ENCODE measurements at places on chromosomes 3 and 15.

GRCh38 chr3:50575372-50575771, 6.0 kb downstream of the HEMK1 start:
- no peak for DNase-seq

- no peak for DNase-seq
These were observed 63.1 kb downstream of the SPSB4 start for GRCh38 chr3:141114179-141114745.

GRCh38 chr3:73773233-73773632, 148.5 kb upstream of the PDZRN3 start:
- no peak for DNase-seq

GRCh38 chr3:107942244-107942643, 148.6 kb downstream of the CD47 start:
- DNase-seq = no peak

DNA sequence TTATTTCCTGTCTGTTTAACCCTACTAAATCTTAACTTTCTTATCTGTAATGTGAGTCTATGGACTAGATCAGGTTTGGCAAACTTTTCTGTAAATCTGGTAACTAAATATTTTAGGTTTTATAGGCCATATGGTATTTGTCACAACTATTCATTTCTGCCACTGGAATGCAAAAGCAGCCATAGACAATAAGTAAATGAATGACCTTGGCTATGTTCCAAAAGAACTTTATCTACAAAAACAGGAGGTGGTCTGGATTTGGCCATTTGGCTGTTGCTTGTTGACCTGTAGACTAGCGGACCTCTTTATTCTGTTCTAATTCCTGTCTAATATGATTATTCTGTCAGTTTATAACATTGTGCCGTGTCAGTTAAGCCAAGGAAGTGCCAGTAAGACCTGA, 314.2 kb downstream of the LPP start:
- no peak for DNase-seq

GRCh38 chr3:15997274-15997943, 177.1 kb upstream of the GALNT15 start:
- DNase-seq = no peak

GRCh38 chr15:61403884-61404283, 174.8 kb upstream of the RORA start:
- DNase-seq = no peak

- DNase-seq = no peak
These were observed 89.4 kb downstream of the FOXB1 start for GRCh38 chr15:60093273-60094067.

GRCh38 chr3:94115482-94115881, 52.6 kb downstream of the NSUN3 start:
- DNase-seq = no peak

GRCh38 chr3:156646958-156647357, 27.4 kb upstream of the TIPARP start:
- no peak for DNase-seq

- no peak for DNase-seq
These were observed 50.7 kb downstream of the XYLB start for GRCh38 chr3:38397320-38397719.

GRCh38 chr3:69716119-69716518, 23.1 kb upstream of the MITF start:
- no peak for DNase-seq

DNA sequence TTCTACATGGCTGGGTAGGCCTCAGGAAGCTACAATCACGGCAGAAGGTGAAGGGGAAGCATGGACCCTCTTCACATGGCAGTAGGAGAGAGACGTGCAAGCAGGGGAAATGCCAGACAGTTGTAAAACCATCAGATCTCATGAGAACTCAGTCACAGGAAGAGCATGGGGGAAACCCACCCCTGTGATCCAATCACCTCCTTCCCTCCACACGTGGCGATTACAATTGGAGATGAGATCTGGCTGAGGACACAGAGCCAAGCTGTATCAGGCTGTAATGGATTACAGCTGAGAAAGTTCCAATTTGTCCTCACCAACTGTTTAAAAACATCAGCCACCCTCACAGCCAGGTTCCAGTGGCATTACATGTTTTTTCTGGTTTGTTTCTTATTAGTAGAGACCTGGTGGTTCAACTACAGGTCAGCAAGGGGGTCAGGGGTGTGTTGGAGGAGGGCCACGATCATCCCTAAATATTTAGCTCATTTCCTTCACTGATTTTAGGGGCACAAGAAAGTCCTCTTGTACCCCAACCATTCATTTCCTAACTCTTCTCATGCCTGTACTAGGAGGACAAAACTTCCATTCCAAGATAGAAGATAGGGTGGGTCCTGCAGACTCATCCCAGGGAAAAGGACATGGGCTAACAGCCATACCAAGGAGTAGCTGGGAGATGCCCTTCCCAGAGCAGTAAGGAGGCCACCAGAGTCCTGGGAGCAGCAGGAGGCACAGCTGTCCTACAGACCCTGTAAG, 54.4 kb downstream of the ANXA2 start:
- DNase-seq = no peak

- DNase-seq = no peak
These were observed 1.7 kb downstream of the IP6K2 start for GRCh38 chr3:48715174-48715800.

- no peak for DNase-seq
These were observed 62.4 kb upstream of the TRPM1 start for GRCh38 chr15:31163769-31164572.

- DNase-seq = no peak
These were observed 248.5 kb downstream of the TIGIT start for GRCh38 chr3:114542359-114542758.

- DNase-seq = no peak
These were observed 1.6 kb upstream of the ANXA2 start for GRCh38 chr15:60399246-60399915.

- DNase-seq = no peak
These were observed 282.8 kb upstream of the PROK2 start for GRCh38 chr3:72067721-72068120.

DNA sequence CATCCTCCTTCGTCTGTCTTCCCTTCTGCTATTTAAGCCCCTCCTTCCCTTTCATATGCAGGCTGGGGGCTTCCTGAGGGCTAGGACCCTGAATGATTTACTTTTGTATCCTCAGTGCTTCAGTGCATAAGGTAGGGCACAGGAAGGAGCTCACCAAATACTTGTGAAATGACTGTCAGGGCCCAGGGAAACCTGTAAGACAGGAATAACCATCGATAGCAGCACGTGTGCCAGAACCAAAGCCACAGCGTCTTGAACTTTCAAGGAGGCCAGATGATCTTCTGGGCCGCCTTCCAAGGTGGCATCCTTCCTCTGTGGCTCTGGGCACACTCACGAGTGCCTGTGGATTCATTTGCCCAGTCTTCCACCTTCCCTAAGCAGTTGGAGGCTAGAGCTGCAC, 3.9 kb downstream of the TMED3 start:
- DNase-seq = no peak

GRCh38 chr3:53337167-53337940, 10.0 kb downstream of the DCP1A start:
- DNase-seq = no peak

- no peak for DNase-seq
These were observed 81.9 kb upstream of the TGFBR2 start for GRCh38 chr3:30524357-30525040.

DNA sequence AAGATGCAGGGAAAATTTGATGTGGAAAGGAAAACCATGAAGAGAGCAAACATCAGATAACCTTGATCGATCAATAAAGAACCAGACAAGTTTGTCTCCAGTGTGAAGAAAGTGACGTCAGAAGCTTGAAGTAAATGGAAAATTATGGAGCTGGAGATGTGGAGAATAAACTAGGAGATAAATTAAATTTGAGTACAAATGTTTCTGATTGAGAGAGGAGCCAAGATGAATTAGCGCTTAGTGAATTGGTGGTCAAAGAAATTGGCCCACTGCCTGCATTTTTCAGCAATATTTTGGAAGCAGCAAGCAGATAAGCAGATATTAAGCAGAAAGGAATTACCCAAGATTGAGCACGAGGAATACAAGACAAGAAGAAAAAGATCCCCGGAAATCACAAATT, 567.3 kb upstream of the ZNF385D start:
- no peak for DNase-seq

DNA sequence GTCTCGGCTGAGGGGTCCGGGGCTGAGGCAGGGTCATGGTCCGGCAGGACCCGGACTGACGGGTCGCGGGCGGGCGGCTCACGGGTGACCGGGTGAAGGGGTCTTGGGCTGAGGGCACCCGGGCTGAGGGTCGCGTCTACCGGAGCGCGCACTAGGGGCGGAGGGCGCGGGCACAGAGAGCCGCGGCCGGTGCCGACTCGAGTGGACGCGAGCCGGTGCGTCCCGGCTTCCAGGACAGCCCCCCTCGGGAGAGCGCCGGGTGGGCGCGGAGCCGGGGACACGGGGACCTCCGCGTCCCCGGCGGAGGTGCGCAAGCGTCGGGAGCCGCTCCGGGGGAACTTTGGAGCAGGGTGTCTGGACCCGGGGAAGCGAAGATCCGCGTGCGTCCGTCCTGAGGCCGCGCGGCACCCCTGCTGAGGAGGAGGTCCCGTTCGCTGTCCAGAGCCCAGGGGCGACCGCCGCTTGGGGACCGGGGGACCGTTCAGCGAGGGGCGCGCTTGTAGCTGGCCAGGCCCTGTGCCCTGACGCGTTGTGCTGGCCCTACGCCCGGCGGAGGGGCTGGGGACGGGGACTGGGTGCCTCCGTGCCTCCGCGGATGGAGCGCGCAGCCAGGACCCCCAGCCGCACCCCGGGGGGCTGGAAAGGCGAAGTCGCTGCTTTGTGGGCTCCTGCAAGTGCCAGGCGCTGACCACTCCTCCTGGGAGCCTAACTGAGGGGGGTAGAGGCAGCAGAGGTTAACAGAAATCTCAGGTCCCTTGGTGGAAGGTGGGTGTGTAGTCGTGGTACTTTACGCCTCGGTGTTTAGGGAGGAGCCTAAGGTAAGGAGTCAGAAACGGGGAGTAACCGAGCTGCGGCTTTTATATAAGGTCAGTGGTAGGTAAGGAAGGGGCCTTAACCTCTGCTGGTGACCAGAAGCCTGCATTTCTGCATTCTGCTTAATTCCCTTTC, at the start of gene PPARG:
PPARG (plus strand) TSS at position 889 of the 948 bp plus-strand sequence. CDS start 90,642 bp downstream, outside the sequence.
- no peak for DNase-seq

- no peak for DNase-seq
These were observed 187.1 kb downstream of the ALCAM start for GRCh38 chr3:105553851-105554250.

DNA sequence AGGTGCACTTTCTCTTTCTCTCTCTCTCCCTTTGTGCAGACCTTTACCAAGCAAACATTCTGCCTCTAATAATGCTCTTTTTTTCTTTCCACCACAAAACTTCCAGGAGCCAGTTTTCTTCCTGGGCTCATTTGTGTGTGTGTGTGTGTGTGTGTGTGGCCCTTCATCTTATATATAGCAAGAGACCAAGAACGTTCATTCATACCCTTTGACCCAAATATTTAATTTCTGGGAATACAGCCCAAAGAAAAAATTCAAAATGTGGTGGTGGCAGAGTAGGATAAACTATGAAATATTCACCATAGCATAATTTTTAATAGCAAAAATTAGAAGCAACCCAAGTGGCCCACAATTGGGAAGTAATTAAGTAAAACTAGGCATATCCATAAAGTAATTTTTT, 398.9 kb downstream of the IGSF11 start:
- no peak for DNase-seq

- no peak for DNase-seq
These were observed 34.0 kb downstream of the SENP7 start for GRCh38 chr3:101478980-101479379.

DNA sequence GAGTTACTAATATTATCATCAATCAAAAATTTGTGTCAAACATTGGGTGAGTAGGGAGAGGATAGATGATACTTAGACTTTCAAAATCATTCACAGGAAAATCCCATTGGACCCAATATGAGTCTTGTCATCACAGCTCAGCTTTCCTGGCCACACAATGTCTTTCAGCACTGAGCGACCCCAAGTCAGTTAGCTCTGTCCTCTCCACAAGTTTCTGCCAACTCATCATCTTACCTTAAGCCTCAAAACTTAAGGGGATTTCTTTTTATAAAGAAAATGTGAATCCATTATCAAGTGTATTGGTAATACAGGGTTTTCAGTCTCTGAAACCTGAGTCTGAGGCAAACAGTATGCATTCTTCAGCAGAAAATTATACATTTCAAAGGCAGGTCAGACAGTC, 55.8 kb downstream of the SUMF1 start:
- DNase-seq = no peak

- DNase-seq = no peak
These were observed 216.2 kb upstream of the CHRNA7 start for GRCh38 chr15:31814082-31814481.

DNA sequence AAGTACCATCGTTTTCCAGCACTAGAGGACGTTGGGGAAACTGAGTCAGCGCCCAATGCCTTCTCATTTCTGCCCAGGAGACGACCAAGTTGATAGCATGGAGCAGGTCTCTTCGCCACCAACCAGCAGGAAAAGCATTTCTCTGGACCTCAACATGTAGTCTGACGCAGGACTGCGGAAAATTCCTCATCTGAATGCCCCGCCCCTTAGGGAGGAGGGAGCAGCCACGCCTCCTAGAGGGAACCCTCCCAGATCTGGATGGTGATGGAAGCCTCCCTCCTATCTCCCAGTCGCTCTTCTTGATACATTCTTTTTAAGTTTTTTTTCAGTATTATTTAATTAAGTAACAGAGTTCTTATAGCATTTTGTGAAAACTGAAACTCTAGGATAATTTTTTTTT, 17.4 kb upstream of the MINDY4B start:
- no peak for DNase-seq

- DNase-seq = no peak
These were observed 306.6 kb upstream of the KCNH8 start for GRCh38 chr3:18841422-18842343.

DNA sequence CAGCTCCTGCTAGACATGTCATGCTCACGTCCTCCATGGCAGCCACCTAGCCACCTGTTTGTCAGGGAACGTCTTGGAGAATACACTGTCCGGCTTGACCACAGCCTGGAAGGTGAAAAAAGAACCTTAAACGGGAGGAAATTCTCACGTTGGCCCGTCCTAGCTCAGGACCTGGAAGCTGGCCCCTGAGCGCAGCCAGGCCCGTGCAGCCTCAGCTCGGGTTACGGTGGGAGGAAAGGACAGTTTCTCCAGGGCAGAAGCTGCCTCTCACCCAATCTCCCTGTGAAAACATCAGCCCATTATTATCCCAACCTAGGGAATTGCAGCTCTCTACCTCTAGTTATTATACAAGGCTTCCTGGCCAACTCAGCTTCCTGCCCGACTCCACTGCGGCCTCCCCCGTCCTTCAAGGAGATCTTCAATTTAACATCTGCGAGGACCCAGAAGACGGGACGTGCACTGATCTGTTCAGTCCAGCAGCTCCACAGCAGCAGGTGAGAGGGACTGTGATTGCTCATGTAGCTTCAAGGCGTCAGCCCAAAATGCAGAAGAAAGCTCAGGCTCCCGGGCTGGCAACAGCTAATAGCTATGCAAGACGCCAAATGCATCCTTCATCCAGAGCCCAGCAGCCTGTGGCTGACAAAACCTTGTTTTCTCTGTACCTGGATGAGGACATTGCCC, 84.7 kb downstream of the ADAMTS17 start:
- DNase-seq = no peak
